ENCODE measurements at places on chromosomes 5 and 9.

DNA sequence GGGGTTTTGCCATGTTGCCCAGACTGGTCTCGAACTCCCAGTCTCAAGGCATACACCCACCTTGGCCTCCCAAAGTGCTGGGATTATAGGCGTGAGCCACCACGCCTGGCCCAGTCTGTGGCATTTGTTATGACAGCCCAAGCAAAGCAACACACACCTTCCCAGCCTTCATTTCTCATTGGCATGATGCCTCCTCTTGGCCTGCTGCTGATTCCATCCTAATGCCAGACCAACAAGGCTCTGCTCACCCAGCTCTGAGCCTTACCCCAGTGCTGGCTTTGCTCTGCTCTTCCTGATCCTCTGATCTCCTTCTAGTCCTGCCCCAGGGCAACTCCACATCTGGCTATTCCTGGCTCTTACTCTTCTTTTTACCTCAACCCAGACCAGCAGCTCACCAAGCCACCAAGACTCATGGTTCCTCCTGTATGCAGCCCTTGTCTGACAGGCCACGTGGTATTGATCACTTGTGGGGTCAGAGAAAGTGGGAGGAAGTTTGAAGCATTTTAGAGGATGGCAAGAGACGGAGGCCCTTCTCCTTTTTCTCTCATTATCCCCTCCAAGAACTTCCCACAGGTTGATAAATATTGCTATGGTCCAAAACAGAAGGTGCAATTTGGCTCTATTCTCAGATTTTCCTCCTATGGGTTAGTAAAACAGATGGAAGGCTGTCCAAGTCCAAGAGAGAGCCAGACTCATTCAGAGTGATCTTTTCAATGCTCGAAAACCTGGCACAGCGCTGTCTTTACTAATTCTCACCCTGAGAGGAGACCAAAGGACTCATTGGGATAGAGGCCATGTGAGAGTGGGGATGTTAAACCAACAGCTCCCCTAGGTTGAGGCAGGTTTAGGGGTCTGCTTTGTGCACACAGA lies 958 bp downstream of the CD180 start:
- DNase-seq: peak; percentile 19

- DNase-seq: no peak
Observed at GRCh38 chr5:127236254-127236653, 54.3 kb upstream of the MEGF10 start.

GRCh38 chr5:150409638-150410523 lies 2.8 kb downstream of the CD74 start:
- DNase-seq: peak; percentile 90

DNA sequence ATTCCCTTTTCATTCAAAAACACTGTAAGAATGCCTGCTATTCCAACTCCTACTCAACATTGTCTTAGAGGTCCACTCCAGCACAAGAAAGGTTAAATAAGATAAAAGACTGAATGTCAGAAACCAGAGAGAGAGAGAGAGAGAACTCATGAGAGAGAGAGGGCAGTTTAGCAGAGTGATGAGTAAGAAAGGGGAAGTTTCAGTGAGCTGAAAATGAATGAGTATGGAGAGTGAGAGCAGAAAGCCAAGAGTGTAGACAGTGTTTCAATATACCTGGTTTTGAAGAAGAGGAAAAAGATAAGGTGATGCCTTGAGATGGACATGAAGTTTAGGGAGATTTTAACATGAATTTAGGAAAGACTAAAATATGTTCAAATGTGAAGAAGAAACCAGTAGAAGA lies 528.0 kb upstream of the SEMA6A start:
- peak; percentile 33 for DNase-seq

DNA sequence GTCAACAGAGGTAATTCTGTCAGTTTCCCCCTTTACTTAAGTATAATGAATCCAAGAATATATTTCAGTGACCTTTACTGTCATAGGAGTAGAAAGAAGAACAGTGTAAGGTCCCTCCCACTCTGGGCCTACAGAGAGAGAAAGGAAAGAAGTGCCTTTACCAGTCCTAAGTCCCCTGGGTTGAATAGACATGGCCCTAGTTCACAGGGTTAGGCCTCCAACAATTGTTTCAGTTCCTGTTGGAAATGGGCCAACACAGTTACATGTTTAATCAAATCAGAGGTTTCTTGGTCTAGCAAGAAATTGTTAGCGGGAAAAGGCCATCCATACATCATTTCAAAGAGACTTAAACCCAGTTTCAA lies 605.6 kb downstream of the MTRR start:
- DNase-seq: no peak

Measured in Kasumi-1 (cell line).